ENCODE measurements at places on chromosomes 16 and 17.

- DNase-seq: no peak
These were observed 110.7 kb downstream of the WWOX start for GRCh38 chr16:78209951-78210661.

- DNase-seq: no peak
These were observed 5.2 kb downstream of the SNX20 start for GRCh38 chr16:50675686-50676610.

DNA sequence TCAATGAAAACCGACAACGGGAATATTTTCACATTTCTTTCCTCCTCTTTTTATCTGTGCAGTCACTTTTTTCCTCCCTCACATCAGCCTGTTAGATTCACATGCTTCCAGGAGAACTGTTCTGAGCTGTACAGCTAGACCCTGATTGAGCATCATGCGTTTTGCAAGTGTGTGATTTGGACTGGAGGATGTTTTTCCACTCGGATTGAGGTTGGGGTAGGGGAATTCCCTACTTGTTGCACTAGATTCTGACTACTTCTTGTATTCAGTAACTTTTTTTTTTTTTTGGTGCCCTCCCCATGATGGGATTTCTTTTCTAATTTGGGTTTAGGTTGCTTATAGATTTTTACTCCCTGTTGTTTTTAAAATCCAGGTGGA is 4.8 kb downstream of the MSI2 start:
- DNase-seq: no peak

DNA sequence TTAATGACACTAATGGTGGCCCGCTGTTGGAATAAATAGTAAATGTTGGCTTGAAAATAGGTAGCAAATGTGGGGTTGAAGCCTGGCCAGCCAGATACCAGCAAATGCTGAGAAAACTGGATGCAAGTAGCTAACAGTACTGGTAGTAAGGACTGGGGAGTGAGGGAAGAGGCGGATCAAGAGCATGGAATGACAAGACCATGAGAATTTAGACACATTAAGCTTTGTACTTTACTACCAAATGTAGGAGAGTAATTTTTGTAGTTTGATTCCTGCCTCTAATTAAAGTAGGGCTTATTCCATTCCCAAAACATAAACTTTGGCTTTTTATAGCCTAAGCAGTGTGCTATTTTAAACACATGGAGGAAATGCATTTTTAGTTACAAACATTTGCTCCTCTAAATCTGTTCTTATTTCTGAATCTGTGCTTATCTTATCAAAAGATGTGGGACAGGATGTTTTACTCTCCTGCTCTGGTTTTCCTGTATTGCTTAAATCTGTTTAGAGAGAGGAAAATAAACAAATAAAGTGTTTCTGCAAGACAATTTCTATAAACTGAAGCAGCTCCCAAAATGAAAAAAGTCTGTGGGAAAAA is 44.1 kb downstream of the CFDP1 start:
- no peak for DNase-seq

DNA sequence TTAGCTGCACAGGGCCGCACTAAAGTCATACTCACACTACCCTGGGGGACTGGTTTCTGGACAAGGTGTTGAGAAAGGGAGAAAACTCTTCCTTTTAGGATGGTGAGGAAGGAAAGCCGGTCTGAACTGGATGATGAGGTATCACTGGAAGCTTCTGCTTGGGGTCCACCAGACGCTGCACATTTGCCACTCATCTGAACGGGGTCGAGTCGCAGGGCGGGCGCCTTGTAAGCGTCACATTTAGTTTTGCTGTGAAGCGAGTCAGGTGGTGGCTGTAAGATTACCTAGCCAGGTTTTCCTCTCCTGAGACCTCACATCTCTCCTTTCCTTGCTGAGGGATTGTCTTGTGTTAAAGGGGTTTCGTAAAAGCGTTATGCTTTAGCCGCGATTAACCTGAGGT is 2.3 kb downstream of the JPT2 start:
- DNase-seq: no peak

GRCh38 chr17:64042700-64043485 is 22.5 kb upstream of the ICAM2 start:
- DNase-seq: peak; percentile 54

Data from suprapubic skin (tissue), 4 donors.